Stimulated activated CD4-positive, alpha-beta T cell treated with anti-CD3 and anti-CD28 coated beads, Interleukin-1b, Interleukin-23, amount 100 ng/mL, for 1 hour (primary cell): ENCODE measurements at places on chromosomes 12 and 14.

- no peak for DNase-seq
These were observed 1.1 kb downstream of the LRP6 start for GRCh38 chr12:12265571-12266388.

DNA sequence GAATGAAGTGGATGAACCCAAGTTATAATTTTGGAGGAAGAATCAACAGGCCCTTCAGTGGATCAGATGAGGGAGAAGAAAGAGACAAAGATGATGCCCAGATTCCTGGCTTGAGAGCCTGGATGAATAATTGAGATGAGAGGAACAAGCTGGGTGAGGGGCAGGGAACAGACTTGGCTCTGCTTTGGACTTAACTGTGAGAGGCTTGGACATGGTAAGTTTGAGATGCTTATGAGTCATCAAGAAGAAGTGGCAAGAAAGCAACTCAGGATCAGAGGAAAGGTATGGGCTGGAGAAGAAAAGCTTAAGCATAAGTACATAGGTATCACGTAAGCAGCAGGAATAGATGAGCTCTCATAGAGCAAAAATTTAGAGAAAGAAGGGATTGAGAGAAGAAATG is 55.3 kb downstream of the FIGNL2 start:
- no peak for DNase-seq

GRCh38 chr12:124082012-124082411 is 109.0 kb downstream of the ZNF664 start:
- no peak for DNase-seq

- no peak for DNase-seq
These were observed 89.3 kb upstream of the FGD4 start for GRCh38 chr12:32309811-32310736.

GRCh38 chr12:26125400-26126339 is 833 bp upstream of the BHLHE41 start:
- no peak for DNase-seq

DNA sequence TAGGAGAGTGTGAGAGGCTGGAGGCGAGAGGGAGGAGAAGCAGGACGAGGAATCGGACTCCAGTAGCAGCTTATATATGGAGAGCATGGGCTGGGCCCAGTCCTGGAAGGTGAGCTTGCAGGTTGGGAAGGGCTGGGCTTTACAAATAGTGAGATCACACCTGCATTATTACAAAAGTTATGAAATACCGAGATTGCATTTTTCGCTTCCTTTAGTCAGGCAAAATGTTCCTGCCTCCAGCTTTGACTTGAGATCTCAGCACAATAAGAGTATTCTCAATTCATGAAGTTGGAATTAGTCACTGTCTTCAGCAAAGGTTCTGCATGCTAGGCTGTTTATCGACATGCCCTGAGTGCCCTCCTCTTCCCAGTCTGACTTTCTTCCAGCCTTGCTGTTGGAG is at the start of gene KRT6B:
TSS of gene KRT6B (minus strand) at position 46 of the 400 bp plus-strand sequence. CDS start 68 bp downstream, outside the sequence.
- no peak for DNase-seq

DNA sequence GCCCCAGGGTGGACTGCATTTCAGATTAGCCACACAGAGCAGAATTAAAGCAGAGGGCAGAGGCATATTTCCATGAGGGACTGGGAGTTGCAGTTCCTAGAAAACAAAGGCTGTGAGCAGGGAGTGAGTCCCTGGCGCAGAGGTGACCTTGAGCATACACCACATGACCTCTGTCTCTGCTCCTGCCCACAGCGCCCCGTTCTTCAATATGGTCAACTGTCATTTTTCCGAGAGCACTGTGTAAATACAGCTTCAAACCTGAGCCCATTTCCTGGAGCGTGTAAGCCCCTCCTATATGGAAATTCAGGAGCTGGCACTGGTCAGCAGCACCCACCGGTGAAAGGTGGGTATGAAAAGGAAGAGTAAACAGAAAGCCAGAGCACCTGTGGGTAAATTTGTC is 192.2 kb upstream of the PELI2 start:
- no peak for DNase-seq

GRCh38 chr12:85468356-85469157 is 188.5 kb downstream of the ALX1 start:
- no peak for DNase-seq

- DNase-seq: no peak
These were observed 334.1 kb upstream of the RGS6 start for GRCh38 chr14:71597955-71598660.

- DNase-seq: no peak
These were observed 27.9 kb downstream of the BORCS5 start for GRCh38 chr12:12384571-12385340.

- DNase-seq: no peak
These were observed 270.3 kb downstream of the CCDC91 start for GRCh38 chr12:28460420-28461130.

GRCh38 chr14:61176686-61177085 is 104.5 kb downstream of the TMEM30B start:
- no peak for DNase-seq

- no peak for DNase-seq
These were observed 26.1 kb upstream of the JPH4 start for GRCh38 chr14:23604675-23605170.

- no peak for DNase-seq
These were observed 772.4 kb upstream of the FBXO33 start for GRCh38 chr14:40204441-40205175.

DNA sequence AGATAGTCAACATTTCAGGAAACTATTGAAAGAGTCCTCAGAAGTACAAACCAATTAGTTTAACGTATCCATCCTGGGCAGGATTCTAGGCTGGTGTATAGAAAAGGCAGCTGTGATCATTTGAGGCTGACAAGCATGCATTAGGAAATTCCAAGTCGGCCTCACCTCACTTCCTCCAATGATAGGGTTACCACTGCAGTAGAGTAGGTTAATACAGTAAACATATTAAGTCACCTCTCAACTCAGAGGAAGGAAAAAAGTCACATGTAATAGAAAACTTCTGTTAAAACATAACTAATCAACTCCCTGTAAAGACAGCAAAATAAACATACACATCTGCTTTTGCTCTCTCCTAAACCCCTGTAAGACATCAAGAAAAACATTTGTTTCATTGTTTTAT is 33.5 kb downstream of the MED13L start:
- DNase-seq: no peak

DNA sequence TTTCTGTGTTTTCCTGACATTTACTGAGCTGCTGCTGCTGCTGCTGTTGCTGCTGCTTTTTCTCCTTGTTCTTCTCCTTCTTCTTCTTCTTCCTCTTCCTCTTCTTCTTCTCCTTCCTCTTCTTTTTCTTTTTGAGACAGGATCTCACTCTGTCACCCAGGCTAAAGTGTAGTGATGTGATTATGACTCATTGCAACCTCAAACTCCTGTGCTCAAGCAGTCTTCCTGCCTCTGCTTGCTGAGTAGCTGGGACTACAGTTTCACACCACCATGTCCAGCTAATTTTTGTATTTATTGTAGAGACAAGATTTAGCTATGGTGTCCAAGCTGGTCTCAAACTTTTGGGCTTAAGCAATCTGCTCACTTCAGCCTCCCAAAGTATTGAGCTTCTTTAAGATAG is 95.8 kb downstream of the TMTC3 start:
- DNase-seq: no peak

DNA sequence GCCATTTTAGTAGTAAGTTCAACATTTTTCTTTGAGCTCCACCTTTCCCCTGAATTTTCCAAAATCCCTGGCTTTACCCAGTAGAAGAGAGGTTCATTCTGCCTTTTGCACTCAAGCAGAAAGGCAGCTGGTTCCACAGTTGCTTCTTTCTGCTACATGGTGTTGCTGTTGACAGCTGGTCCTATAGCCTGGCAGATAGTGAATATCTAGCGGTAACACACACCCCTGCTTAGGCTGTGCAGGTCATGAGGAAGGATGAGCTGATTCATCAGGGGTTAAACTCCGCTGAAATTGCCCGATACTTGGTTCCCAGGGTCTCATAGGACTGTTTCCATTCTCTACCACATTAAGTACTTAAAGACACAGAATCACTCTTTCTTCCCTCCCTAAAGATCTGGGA is 62.4 kb downstream of the PUS7L start:
- DNase-seq: no peak

DNA sequence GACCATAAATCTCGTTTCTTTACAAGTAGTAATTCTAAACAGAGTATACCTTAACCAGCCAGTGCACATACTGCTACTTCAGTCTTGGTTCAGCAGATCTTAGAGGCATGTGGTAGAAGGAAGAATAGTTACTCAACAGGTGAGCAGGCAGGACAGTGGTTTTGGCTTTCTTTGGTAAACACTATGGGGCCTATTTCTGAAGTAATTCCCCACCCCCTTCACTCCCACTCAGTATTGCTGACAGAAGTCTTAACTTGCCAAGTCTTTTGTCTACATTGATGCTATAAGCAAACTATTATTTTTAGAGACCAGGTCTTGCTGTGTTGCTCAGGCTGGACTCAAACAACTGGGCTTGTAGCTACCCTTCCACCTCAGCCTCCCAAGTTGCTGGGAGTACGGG is 68.5 kb downstream of the FBXO34 start:
- DNase-seq: no peak

DNA sequence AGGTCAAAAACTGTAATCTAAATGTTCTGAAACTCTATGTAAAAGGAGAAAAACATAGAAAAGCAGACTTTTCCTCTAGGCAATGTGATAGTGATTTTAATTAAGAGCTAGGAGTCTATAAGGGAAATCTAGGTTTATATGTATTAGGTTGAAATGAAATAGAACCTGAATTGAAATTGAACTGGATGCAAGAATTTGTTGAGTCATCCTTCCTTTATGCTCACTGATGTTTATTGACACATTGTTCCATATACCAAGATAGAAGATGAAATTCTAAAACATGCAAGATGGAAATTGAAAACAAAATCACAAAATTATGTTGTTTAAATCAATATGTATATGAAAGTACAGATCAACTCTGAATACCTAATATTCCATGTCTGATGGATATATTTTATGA is 170.4 kb upstream of the FLRT2 start:
- DNase-seq: no peak

GRCh38 chr12:57455374-57456144 is 452 bp downstream of the INHBE start:
- DNase-seq: no peak

DNA sequence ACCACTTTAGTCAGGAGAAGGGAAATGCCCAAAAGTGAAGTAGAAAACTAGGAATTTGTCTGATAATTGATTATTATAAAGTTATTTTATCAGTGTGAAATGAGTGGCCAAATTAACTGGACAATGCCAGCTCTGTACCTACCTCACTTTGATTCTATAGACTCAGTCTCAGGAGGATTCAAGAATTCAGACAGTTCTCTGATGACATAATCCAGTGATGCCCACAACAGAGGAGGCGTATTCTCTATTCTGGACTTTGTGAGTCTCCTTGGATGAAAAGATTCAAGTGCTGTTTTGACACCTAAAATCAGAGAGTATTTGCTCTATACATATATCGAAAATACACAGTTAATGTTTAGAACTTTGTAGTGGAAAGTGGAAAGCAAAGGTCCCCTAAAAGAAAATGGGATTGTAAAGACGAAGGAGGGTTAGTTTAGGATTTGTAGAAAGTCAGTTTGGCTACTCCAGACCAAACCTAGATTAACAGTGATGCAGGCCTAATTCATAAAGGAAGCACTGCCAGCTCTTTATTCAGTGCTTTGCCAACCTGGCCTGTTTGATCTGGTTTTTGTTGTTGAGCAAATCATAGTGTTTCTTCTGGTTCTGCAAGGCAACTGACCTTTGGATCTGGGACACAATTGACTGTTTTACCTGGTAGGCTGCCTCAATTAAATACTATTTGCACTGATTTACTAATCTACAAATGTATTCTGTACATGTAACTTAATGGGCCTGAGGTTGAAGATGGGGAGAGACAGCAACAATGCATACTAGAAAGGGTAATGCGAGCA is 67.4 kb downstream of the DAD1 start:
- DNase-seq: no peak

DNA sequence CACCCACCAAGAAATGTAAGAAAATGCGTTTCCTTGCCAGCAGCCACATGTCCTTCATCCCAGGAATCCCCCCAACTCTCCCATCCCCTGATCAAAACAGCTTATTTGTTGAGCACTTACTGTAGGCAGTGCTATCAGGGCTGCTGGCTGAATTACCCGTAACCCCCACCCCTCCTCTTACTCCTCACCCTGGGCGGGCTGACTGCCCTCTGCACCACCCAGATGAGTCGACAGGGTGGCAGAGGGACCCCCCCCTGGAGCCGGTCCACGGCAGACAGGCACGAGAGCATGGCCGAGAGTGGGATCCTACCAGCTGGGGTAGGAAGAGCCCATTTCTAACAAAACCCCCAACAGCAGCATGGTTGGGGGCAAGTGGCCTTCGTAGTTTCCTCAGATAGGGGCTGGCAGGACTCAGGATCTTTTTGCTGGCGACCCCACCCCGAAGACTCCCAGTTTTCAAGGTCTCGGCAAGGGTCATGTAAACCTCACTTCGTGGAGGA is 1.1 kb upstream of the RHOF start:
- DNase-seq: no peak

DNA sequence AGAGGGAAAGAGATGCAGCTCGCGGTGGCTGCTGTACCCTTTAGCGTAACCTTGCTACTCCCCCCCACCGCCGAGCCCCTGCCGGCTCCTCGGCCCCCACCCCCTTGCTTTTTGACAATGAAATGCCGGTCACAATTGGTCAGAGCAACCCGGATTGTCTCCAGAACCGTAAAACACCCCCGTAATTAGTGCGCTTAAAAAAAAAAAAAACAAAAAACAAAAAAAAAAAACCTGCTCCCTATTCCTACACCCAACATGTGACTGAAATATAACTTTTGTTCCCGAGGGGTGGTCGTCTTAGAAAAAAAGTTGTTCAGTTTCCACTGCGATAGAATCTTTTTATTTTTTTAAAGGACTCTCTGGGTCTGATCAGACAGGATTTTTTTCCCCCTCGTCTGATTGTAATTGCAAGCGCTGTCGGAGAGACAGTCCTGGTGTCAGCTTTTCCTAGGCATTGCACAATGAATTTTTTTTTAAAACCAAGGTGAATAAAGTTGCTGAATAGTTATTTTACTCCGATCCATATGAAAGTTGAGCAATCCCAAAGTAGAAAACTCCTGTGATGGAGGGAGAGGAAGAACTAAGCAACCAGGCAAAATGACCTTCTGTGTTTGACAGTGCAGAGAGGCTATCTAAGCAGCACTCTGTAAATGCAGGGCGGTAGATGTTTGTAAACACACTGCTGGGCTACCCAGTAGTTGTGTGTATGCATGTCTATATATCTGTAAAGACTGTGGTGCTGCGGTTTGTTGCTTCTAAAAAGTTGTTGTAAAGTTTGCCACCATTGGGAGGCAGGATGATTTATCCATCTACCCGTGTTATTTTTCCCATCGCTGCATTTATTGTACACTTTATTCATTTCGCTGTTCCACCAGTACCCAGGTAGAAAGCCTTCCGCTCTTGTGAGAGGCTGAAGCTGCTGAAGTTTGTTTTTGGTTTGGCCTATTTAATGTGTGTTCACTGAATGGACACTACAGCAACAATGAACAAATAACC is 1.1 kb downstream of the ETV6 start:
- DNase-seq: no peak

DNA sequence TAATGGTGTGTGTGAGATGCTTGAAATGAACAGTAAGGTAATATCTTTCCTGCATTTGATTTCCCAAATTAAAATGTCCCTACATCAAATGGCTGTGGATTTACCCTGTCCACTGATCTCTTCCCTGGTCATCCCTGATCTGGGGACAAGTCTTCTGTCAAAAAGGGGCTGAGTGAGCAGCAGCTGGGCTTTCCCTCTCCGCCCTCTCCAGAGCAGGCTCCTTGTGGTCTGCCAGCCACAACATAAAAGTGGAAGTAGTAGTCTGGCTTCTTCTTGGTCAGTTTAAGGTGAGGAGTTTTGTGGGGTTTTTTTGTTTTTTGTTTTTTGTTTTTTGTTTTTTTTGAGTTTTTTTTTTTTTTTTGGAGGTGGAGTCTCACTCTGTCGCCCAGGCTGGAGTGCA is 25.2 kb upstream of the PLXNC1 start:
- DNase-seq: no peak
